Right ventricle myocardium inferior (tissue), 1 donor: ENCODE measurements at places on chromosomes 13 and 19. TPM values are rescaled to one million over a fixed set of nuclear protein-coding genes. Genes with fewer than 3 reads are reported as not detected.

Gene PSG7
- total RNA-seq: not detected

Gene ZNF471
- 5.2 TPM for total RNA-seq

- DNase-seq: no peak
Observed at GRCh38 chr13:114324334-114324733, 10.0 kb downstream of the CHAMP1 start.

DNA sequence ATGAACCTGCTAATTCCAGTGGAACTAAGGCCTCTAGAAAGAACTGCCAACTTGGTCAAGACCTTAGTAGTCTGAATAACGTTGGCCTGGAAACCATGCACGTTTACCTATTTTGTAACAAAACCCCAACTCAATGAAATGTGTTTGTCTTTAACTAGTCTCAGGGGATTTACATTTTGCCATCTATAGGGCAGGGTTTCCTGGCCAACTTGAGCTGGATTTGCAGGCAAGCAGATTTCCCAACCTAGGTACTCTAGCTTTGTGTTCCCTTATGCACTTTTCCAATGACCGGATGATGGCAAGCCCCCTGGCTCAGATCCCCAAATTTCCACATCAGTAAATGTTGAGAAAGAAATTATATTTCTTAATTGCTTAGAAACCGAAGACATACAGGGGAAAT is 114.5 kb downstream of the IRS2 start:
- no peak for DNase-seq

DNA sequence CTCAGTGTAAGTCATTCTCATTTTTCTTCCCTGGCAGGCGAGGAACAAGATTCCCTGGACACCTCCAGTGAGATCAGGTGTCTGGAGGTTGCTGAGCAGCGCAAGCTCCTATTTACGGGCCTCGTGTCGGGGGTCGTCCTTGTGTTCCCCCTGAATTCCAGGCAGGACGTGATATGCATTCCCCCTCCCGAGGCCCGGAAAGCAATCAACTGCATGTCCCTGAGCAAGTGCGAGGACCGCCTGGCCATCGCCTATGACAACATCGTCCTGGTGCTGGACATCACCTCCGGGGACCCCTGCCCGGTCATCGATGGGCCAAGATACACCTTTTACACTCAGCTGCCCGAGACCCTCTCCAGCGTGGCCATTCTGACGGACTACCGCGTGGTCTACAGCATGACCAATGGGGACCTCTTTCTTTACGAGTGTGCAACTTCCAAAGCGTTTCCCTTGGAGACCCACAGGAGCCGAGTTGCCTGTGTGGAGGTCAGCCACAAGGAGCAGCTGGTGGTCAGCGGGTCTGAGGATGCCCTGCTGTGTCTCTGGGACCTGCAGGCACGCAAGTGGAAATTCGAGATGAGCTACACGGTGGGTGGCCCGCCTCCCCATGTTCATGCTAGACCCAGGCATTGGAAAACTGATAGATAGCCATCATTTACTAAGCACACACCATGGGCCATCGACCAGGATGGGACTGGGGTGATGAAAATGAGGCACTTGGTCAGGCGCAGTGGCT is 21.5 kb upstream of the SIN3B start:
- DNase-seq: no peak

- DNase-seq: no peak
Observed at GRCh38 chr13:113407103-113407530, 43.2 kb upstream of the GRTP1 start.

DNA sequence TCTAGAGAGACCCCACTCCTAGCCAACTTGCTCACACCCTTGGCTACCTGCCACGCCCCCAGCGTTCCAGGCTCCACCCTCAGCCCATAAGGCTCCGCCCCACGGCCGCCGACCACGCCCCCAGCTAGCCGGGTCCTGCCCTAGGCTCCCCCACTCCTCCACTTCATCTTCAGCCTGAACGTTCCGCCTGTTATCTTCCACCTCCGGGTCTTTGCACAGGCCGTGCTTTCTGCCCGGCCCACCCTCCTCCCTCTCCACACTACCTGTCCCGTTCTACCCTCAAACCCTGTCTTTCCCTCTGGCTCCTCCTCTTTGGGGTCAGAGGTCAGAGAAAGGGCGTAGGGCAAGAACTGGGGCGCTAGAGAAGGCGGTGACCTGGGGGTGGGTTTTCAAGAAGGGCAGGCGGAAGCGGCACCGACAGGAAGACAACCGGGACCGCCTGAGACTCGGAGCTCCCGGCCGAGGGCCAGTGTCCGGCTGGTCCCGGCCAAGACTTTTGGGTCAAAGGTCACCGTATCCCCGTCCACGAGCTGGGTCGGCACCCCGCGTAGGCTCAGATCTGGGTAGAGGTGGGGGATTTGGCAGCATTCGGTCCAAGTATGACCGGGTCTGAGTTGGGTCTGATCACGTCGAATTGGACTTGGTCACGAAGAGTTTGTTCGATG is 2.2 kb downstream of the PDE4C start:
- peak; percentile 82 for DNase-seq
